ENCODE measurements at places on chromosomes 3 and 15. TPM values are rescaled to one million over a fixed set of nuclear protein-coding genes. Genes with fewer than 3 reads are reported as not detected.

GRCh38 chr3:182980204-182981037 lies at the start of gene DCUN1D1:
Gene DCUN1D1, minus strand, starts transcription at chr3:182980538. Its CDS starts 49 bp downstream, at chr3:182980489.
- DNase-seq, result peak; percentile 90

DNA sequence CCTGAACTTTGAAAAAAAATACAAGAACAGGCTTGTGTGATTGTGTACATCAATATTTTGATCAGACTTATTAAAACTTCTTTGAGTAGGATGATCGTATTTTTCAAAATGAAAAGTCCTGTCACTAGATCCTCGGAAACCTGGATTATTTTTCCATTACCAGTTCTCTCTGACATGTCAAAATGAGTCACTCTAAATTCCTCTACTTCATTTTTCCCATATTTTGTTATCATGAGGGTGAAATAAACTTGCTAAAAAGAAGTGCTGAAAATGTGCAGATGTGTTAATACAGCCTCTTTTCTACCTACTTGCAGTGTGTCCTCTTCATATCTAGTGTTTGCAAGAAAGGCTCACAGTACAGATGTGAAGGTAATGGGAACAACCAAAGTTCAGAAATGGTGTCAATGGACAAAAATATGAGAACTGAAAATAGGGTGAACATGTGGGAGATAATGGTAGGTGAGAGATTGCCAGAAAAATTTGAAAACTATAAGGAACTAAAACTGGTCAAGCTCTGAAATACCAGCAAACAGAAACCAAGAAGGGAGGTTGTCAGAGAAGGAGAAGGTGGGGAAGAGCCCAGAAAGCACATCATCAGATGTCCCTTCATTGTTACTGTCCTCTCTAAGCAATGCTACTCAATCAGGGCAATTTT lies 108.2 kb downstream of the EOMES start:
- DNase-seq, result no peak

DNA sequence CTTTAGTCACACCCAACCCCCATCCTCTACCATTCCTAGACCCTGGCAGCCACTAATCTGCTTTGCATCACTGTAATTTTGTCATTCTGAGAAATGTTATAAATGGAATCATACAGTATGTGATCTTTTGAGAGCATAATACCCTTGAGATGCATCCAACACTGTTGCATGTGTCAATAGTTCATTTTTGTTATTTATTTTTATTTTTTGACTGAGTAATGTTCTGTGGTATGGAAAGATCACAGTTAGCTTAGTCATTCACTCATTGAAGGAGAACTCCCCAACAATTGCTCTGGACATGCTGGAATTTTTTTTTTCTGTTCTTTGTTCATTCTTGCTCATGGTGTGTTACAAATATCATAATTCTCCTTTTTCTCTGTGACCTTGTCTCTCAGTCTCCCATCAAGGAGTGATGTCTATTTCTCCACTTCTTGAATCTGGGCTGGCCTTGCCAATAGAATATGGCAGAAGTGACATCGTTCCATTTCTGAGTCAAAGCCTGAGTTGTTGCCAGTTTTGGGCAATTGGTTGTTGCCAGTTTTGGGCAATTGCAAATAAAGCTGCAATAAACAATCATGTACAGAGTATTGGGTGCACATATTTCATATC lies 6.8 kb upstream of the ADPGK start:
- DNase-seq, result peak; percentile 5

DNA sequence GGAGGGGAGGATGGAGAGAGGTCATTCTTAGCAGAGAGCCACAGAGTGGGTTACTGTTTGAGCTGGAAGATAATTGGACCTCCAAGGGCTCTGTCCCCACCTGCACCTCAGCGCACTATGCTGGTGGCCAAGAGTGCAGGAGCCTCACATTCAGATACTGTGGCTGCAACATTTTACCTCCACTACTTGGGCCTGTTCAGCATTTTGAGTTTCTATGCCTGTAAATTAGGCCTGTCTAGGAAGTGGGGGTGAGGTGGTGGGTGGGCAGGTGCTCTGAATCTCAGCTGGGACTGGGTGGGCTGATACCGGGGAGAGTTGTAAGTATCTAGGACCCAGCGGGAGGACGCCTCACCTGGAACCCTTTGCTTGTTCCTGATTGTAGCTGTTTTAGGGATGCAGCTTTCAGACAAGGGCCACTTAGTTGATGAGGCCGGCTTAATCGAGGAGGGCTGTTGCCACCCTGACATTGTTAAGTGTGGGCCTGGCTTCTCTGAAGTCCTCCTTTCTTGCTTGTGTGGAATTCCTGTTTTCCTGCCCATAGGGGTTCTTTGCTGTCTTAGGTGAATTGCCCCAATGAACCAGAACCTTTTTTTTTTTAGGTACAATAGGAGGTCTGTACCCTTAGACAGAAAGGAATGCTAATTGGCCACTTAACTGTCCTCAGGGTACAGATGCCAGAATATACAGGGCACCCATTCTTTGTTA lies 83.8 kb downstream of the SMAD3 start:
- no peak for DNase-seq

DNA sequence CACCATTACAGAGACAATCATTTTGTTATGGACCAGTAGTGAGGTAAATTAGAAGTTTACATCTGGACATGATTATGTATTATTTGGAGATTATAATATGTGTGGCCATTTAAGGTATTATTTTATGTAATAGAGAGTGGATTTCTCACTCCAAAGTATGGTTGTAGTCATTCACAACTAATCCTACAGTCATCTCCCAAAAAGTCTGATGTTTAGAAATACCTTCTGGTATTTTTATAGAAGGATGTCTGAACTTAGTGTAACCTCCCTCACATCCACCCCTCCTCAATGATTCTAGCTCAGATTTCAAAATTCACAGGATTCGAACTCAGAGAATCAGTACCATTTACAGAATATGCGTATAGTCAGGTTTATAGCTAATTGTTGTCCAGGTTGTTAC lies 346.6 kb upstream of the MEIS2 start:
- no peak for DNase-seq

GRCh38 chr3:160531311-160531710 lies 34.1 kb downstream of the KPNA4 start:
- no peak for DNase-seq

NDUFB5 gene
- total RNA-seq, result 186 TPM

DLL4 gene
- 0.13 TPM for total RNA-seq

ERICH6 gene
- not detected for total RNA-seq

AADACL2 gene
- not detected for total RNA-seq

HHATL gene
- total RNA-seq, result 12.3 TPM

KCNMB3 gene
- total RNA-seq, result 1.9 TPM
